ENCODE measurements at places on chromosomes 7 and 10. TPM values are rescaled to one million over a fixed set of nuclear protein-coding genes. Genes with fewer than 3 reads are reported as not detected.

GRCh38 chr10:119090968-119091367 lies 10.4 kb upstream of the EIF3A start:
- no peak overlapping the region for H3K27ac ChIP-seq
- no peak overlapping the region for H3K4me3 ChIP-seq
- no peaks in the 10 kb centered on the region for H3K4me1 ChIP-seq

Gene PRR15
- 0.42 TPM for total RNA-seq

Gene RSPH10B2
- not detected for total RNA-seq

Gene CREB3L2
- total RNA-seq, result 11.5 TPM
